ENCODE measurements at places on chromosomes 2 and 18.
A peak's percentile ranks its signal among the peaks of the same experiment; 100 is the strongest.

DNA sequence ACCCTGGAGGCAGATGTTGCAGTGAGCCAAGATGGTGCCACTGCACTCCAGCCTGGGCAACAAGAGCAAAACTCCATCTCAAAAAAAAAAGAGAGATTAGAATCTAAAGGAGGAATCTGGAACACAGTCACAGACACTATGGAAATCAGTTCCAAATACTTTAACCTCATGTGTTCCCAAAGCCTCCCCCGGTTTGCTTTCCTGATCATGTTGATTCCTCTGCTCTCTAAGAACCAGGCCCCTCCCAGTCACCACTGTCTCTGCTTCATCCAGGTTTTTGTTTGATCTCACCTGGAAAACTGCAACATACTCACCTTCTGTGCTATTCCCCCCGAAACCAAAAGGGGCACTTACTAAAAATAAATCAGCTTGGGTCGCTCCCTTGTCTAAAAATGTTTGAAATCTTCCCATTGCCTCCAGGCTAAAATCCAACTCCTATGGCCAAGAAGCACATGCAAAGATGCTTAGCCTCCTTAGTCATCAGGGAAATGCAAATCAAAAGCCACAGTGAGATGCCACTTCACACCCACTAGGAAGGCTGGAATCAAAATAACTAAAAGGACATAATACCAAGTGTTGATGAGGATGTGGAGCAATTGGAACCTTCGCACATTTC lies 6.2 kb upstream of the NEU2 start:
- DNase-seq: no peak

GRCh38 chr2:221245045-221245444 lies 327.1 kb downstream of the EPHA4 start:
- DNase-seq: no peak

DNA sequence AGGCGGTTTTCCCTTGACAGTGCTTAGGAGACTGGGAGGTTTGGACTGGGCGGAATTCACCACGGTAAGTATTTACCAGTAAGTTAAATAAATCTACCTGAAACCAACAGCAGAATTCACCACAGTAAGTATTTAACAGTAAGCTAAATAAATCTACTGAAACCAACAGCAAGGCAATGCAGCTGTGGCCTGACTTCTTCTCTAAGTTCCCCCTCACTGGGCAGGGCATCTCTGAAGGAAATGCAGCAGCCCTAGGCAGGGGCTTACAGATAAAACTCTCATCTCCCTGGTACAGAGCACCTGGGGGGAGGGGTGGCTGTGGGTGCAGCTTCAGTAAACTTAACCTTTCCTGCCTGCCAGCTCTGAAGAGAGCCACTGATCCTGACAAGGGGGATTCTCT lies 432.5 kb upstream of the LRRTM1 start:
- DNase-seq: no peak

DNA sequence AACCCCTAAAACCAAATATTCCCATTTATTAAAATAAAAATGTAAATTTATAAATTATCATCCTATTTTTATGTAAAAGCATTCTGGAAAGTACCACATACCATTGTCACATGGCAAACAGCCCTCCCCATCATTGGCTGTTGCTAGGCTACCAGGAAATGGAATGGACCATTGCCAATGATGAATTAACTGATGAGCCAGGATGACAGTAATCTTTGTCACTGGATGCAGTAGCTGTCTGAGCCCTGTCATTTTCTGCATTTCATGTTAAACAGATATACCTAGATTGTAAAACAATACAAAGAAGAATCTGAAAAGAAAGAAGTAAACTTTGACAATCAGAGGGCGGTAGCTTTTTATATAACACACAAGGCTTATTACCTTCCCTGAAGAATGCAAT lies 641.4 kb downstream of the BCL11A start:
- DNase-seq: no peak

DNA sequence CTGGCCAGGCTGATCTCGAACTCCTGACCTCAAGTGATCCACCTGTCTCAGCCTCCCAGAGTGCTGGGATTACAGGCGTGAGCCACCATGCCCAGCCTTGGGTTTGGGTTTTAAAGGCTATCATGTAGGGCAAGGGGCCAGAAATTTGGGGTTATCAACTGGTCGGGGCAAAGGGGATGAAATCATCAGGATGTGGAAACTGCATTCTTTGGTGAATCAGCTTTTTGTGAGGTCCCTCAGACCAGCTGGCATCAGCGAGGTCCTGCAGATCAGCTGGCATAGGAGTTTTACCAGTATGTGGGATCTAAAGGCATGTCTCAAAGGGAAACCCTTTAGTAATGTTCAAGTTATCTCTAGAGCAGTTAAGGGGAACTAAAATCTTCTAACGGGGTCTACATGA lies 6.4 kb upstream of the GEMIN6 start:
- DNase-seq: no peak

GRCh38 chr18:13477147-13477683 lies 249.1 kb downstream of the FAM210A start:
- DNase-seq: no peak

- DNase-seq: no peak
Measured at GRCh38 chr18:68740966-68741365, 26.1 kb upstream of the TMX3 start.

DNA sequence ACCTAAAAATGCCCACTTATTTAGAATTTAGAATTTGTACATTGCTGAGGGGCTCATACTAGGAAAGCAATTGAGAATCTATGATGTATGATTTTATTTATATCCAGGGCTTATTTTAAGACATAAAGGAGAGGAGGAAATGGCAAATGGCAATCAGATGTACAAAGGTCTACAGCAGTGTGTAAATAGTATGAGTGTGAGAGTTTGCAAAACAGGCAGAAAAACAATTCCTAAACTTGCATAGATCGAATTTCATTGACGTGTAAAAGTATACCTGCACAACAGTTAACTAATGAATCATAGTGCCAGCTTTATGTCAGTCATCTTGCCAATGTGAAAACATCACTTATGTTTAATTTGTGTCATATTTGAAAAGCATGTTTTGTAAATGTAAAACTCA lies 718.7 kb upstream of the GCFC2 start:
- no peak for DNase-seq

- DNase-seq: no peak
Measured at GRCh38 chr2:62578803-62579640, 73.0 kb upstream of the TMEM17 start.

DNA sequence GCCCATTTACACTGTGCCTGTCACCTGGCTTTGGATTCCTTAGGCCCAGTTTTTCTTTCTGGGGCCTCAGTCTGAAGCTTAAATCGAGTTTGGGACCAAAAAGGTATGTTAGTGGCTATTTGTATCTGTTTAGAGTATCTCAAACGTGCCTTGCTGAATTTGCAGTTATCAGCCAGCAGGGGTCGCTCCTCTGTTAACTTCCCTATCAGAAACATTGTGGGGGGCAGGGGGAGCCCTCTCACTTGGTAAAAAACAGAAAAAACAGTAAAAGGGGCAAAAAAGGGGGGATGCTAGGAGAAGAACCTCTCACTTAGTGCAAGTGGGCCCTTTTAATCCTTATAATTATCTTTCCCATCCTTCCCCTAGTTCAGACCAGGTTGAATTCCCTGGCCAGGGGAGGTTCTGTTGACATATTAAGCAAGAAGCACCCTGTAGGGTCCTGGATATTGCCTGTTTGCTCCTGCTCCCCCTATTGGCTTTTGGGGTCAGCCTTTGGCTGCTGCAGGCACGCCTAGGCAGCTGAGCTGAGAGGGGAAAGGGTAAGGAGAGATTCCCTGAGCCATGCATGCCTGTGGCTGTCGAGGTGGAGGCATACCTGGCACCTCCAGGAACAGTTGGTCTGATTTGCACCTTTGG lies 8.8 kb upstream of the IFIH1 start:
- DNase-seq: no peak

- no peak for DNase-seq
Measured at GRCh38 chr2:61318553-61318952, 152.3 kb downstream of the USP34 start.

DNA sequence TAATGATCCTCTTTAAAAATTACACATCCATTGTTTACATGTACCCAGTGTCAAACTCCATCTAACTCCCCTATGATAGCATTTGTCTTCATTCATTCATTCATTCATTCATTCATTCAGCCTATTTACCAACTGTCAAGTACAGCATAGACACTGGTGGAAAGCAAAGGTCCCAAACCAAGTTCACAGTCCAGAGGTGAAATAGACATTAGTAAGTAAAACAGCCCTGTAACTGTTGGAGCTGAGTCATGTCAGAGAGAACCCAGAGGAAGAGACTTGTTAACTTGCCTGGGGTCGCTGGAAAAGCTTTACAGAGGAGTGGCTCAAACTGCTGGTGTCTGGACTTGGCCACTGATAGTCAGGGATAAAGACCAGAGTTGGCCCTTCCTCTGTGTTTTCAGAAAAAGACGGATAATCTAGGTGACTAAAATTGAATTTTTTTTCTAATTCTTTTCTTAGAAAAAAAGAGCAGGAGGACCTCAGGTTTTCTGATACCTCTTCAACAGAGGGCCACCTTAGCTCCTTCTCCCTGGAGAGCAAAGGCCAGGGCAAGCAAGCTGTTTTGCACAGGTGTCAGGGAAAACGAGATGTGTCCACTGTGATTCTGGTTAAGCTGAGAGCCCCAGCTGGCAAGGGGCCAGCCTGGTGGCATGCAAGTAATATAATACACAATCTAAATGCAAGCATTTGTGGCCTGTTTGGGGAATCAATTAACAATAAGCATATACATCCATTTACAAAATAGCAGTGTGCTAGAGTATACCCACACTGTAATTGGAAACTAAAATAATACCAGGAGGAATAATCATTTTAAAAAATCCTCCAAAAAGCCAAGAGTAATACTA lies 96.7 kb upstream of the SLC14A2 start:
- DNase-seq: no peak

DNA sequence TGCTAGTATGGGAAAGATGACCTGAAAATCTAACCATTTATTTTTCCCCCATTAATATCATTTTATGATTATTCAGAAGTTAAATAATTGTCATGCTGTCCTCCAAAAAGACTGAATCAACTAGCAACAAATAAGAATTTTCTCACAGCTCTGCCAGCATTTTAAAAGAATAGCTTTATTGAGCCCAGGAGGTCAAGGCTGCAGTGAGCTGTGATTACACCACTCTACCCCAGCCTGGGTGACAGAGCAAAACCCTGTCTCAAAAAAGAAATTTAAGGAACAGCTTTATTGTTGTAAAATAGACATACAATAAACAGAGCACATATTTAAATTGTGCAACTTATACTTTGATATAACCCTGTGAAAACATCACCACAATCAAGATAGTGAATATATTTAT lies 24.8 kb upstream of the IL1A start:
- no peak for DNase-seq

- no peak for DNase-seq
Measured at GRCh38 chr2:46351098-46351749, 54.0 kb downstream of the EPAS1 start.

GRCh38 chr2:135916207-135916606 lies 40.0 kb upstream of the MCM6 start:
- DNase-seq: no peak

- no peak for DNase-seq
Measured at GRCh38 chr2:23452372-23452771, 67.4 kb downstream of the KLHL29 start.

DNA sequence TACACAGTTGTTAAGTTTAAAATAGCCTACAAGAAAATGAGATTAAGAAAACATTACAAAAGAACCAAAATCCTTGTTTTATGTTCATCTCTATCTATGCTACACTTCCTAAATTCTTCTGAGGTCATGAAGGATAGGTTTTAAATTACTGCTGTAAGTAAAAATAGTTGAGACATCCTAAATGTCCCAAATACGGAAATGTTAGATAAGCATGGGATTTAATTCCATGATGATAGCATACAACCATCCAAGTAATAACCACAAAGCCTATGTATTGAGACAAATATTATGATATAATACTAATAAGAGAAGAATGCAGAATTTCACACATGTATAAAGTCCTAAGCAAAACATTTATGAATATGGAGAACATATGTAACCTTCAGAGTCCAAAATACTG lies 34.1 kb downstream of the PIEZO2 start:
- DNase-seq: no peak

- no peak for DNase-seq
Measured at GRCh38 chr2:209141818-209142217, 282.0 kb upstream of the MAP2 start.

GRCh38 chr2:23692263-23692662 lies 234.7 kb downstream of the ATAD2B start:
- no peak for DNase-seq

GRCh38 chr2:69750246-69750645 lies 8.3 kb downstream of the ANXA4 start:
- DNase-seq: no peak

GRCh38 chr18:23935804-23936203 lies 78.8 kb upstream of the TTC39C start:
- no peak for DNase-seq

DNA sequence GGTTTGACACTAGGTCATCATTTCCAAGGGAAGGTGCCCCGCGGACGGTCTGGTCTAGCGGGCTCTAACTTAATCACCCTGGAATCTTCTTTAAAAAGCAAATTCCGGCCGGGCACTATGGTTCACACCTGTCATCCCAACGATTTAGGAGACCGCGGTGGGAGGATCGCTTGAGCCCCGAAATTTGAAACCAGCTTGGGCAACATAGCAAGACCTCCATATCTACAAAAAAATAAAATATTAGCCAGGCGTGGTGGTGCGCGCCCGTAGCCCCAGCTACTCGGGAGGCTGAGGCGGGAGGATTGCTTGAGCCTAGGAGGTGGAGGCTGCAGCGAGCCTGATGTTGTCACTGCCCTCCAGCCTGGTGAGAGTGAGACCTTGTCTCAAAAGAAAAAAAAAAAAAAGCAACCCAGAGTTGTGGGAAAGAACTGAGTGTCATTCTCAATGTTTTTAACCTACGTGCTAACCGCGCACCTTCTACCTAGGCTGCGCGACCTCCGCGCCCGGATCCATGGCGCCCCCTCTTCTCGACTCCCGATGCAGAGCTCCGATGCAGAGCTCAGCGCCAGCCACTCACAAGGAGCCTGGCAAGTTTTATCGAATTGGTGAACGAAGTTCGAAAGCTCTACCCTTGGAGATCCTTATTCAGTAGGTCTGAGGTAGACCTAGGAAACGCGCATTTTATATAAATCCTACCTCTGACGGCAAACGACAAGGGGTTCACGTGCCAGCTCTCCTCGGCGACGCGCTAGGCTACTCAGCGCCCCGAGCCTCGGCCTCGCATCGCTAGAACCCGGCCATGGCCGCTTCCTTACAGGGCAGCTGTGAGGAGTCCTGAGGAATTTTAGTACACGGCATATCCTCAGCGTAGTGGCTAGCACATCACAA lies 888 bp upstream of the TWSG1 start:
- peak; percentile 64 for DNase-seq

GRCh38 chr2:75627902-75628504 lies 18.6 kb upstream of the MRPL19 start:
- DNase-seq: peak; percentile 75
